ENCODE measurements at places on chromosomes 7 and 10.

- no peak for DNase-seq
Measured at GRCh38 chr10:110471566-110472139, 26.1 kb upstream of the DUSP5 start.

- DNase-seq, result no peak
Measured at GRCh38 chr10:17041626-17042520, 87.7 kb downstream of the CUBN start.

- DNase-seq, result no peak
Measured at GRCh38 chr10:6786579-6787031, 206.5 kb upstream of the PRKCQ start.

GRCh38 chr7:77757589-77757988 is 40.6 kb downstream of the TMEM60 start:
- no peak for DNase-seq

GRCh38 chr10:4763513-4763912 is 62.5 kb upstream of the AKR1E2 start:
- no peak for DNase-seq

DNA sequence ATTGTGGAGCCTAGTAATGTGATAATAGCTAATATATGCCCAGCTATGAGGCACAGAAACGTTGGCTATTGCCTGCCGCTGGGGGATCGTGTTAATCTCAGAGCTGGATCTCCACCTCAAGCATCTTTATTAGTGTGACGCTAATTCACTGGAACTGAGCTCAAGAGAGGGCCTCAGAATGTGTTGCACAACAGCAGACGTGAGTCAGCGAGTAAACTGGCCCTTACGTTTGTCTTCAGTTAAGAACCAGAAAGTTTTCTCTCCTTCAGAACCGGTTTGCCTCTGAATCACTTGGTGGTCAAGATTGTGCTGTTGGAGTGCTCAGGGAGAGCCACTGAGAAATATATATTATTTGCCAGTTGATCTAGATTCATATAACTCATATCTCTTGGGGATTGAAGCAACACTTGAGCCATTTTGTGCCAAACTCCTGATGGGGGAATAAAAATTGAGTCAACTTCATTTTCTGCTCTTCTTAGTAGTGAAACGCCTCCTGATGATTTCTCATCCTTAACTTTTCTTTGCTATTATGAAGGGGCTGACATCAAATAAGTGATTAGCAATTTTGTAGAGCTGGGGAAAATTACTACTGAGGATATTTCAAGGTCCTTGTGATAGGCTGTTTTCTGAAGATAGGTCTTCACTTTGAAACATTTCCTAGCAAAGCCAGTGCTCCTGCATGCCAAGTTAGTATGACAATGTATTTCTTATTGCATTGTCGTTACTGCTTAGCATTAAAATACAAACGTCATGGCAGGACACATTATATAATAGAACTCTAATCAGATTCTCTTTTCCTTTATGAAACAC is 22.3 kb downstream of the BZW2 start:
- peak; percentile 99 for DNase-seq

- no peak for DNase-seq
Measured at GRCh38 chr10:118783776-118784545, 29.2 kb upstream of the CACUL1 start.
